ENCODE measurements at places on chromosomes 6 and 20.
A peak's percentile ranks its signal among the peaks of the same experiment; 100 is the strongest.

DNA sequence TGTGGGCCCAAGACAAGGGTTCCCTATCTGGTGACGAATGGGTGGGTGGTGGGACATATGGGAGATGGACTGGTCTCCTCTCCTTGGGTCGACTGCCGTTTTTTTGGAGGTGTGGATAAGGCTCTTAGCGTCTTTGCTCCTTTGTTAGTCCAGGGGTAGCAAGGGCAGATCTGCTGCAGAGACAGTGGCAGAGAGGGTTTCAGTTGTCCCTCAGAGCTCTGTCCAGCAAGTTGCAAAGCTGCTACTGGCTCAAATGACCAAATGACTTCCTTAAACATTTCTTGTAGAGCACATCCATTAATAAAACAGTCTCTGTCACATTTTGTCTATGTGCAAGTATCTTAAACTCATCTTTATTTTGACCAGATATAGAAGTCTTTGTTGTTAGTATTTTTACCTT is 508.0 kb upstream of the ADGRB3 start:
- DNase-seq = no peak

DNA sequence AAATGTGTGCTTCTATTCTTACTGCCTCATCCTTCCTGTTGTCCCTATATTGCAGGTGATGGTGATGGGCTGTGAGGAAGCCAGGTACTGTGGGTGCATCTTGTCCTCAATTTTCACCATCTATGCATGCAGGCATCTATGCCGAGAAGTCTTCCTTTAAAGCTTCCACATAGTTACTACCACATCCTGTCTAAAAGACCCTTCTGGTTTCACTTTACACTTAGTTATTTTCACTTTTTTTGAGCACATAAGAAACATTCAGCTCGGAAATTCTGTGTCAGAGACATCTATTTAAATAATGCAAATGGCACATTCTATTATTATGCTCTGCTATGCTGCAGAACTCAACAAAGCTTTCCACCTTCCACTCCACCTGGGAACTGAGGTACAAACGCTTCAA is 28.2 kb upstream of the FABP7 start:
- DNase-seq = no peak

- no peak for DNase-seq
Observed at GRCh38 chr6:78917788-78918187, 50.4 kb downstream of the IRAK1BP1 start.

DNA sequence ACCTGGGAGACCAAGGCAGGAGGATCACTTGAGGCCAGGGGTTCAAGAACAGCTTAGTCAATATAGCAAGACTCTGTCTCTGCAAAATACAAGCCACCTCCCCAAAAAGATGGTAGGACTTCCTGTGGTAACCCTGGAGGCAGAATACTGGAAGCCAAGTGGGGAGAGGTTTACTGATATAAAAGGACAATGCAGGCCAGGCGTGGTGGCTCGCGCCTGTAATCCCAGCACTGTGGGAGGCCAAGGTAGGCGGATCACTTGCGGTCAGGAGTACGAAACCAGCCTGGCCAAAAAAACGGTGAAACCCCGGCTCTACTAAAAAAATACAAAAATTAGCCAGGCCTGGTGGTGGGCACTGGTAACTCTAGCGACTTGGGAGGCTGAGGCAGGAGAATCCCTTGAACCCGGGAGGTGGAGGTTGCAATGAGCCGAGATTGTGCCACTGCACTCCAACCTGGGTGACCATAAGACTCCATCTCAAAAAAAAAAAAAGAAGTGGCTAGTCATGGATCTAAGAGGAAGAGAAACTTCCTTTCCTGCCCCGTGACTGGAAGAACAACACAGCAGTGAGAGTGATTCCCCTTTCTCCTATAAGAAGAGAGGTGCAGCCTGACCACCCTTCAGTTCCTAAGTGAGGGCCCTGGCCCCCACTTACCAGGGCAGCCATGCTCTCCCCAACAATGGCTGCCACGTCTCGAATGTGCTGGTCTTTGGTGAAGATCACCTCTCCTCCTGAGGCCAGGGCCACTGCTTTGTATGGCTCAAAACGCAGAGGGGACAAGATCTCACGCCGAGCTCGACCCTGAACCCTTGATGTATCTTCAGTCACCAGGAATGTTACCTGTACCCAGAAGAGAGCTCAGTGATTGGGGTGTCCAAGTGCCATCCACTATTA is 6.2 kb downstream of the SAPCD1 start:
- DNase-seq = no peak

- peak; percentile 41 for DNase-seq
Observed at GRCh38 chr6:107491138-107491609, 1.3 kb downstream of the SOBP start.

DNA sequence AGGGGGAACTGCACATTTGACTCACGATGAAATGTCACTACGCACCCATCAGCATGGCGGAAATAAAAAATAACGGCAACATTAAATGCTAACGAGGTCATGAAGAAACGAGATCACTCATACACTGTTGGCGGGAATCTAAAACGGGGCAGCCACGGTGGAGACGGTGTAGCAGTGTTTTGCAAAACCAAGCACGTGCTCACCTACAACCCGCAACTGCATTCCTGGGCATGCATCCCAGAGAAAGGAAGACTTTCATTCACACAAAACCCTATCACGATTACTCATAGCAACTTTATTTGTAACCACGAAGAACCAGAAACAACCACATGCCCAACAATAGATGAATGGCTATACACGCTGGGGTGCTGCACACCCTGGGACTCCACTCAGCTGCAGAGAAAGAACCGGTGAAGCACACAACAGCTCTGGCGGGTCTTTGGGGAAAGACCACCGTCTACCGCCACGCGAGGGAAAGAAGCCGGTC is 77.0 kb downstream of the YTHDF1 start:
- no peak for DNase-seq

GRCh38 chr6:41256383-41256782 is 28.2 kb downstream of the TREML4 start:
- DNase-seq = no peak

DNA sequence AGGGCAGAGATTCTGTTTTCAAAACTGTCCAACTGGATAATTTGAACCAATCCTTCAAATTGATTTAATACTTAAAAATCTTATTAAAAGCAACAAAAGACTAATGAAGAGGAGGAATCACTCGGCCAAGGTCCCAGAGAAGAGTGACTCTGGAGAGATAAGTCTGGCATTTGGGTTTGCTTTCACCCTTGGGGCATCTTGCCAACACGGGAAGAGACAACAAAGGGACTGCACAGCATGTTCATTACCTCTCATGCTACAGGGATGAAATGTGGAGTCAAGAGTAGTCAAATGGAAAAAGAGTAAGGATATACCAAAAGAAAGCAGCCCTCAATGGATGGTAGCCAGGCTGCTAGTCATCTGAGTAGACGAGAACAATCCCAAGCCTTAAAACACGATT is 68.2 kb downstream of the KHDRBS2 start:
- DNase-seq = no peak

- DNase-seq = no peak
Observed at GRCh38 chr6:10854922-10855632, 16.7 kb upstream of the MAK start.

GRCh38 chr6:155782320-155782731 is 326.7 kb upstream of the NOX3 start:
- DNase-seq = no peak

DNA sequence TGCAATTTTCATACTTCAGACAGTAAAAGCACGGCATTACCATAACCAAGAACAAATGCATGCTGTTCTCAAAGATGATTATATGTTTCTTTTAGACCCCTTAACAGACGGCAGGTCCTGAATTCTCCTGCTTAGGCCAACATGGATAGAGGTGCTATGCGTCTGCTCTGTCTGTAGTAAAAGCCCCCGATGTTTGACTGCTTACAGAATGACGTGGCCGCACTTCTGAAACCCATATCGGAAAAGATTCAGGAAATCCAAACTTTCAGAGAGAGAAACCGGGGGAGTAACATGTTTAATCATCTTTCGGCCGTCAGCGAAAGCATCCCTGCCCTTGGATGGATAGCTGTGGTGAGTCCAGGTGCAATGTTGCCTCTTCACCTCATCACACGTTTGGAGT is 93.1 kb upstream of the FAM8A1 start:
- no peak for DNase-seq

DNA sequence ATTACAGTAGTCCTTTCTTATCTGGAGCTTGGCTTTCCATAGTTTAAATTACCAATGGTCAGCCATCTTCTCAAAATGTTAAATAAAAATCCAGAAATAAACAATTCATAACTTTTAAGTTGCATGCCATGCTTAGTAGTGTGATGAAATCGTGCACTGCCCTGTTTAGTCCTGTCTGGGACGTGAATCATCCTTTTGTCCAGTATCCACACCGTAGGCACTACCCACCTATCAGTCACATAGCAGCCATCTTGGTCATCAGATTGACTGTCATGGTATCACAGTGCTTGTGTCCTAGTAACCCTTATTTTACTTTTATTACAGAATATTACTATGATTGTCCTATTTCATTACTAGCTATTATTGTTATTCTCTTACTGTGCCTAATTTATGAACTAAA is 924.1 kb downstream of the EYS start:
- DNase-seq = no peak

GRCh38 chr6:97205966-97206365 is 77.0 kb downstream of the MMS22L start:
- DNase-seq = no peak

GRCh38 chr6:31265926-31266325 is 6.0 kb downstream of the HLA-C start:
- no peak for DNase-seq

GRCh38 chr6:14396826-14397517 is 279.4 kb downstream of the CD83 start:
- DNase-seq = no peak

DNA sequence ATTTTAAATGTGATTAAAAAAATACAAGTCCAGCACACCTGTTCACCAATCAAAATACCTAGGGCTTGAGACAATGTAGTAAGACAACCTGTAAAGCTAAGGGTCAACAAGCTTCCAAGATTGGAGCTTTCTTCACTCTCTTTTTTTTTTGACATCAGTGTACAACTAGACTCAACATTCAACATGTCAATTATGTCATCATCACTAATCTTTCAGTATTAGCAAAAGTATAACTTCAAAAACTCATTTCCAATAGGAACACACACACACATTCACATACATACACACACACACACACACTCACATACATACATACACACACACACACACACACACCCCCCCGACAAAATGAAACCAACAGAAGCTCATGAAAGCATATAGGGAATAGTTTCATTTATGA is 26.0 kb downstream of the PRKN start:
- DNase-seq = no peak

DNA sequence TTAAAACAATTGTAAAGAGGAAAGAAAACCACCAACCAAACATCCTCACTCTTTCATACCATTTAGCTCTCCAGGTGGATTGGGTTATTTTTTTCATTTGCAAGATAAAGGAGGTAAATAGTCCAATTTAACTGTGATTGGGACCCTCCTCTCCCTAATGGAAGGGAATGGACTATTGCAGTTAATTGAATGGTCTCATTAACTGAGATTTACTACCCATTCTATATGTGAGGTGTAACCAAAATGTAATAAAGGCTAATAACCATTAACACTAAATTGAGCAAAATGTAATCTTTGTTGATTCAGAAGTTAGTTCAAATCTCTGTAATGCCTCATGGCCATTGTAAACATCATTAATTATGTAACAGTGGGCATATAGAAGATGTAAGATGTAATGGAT is 105.0 kb downstream of the KLHL32 start:
- DNase-seq = no peak

DNA sequence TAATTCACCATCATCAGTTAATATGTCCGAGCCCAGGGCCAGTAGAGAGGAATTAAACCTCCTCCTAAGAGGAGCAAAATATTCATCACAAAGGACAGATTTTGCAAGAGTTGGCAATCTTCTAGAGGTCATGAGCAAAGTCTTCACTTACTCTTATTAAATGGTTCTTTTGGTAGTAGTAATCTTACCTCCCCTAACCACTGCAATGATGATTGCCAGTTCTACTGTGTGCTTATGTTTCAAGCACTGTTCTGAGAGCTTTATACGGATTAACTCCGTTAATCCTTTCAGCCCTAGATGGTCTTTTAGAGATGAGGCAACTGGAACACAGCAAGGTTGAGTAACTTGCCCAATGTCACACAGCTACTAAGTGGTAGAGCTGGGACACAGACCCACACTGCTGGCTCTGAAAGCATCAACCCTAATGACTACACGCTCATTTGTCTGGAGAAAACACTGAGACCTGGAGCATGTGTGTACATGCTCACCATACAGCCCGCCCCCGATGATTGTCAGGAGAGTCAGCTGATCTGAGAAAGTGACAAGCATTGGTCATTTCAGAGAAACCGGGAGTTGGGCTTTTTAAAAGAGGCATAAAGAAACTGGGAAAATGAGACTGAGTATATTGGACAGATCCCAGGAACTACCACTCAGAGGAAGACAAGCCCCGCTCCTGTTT is 276.0 kb downstream of the NRN1 start:
- no peak for DNase-seq

DNA sequence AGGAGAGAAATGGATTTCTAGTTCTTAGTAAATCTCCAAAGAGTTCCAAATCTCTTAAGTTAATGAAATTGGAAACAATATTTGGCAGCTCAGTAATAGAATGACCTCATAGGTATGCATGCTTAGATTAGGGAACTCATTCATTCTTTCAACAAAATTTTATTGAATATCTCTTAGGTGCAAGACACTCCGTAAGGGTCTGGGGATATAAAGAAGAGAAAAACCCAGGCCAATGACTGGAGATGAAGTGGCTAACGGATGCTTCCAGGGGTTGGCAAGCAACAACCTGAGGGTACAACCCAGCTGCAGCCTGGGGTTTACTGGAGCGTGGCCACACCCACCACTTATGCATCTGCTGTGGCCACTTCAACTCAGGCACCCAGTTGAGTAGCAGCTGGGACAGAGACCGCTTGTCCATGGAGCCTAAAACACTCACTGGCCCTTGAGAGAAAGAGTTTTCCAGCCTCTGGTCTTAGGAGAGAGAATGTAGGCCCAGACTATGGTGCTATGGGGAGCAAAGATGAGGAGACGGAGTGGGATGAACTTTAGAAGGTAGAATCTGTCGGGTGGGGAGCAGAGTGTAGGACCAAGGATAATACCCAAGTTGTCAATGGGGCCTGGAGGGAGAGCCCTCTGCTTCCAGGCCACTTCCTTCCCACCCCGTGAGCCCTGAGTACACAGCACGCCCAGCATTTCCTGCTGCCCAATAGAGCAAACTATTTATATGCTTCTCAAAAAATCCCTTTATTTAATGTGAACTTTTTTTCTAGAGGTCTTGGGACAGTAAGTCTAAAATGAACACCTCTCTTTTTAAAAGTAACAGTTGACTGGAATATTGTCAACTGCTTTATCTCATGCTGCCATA is 46.8 kb upstream of the PXDC1 start:
- DNase-seq = no peak
